Stimulated activated naive CD4-positive, alpha-beta T cell (primary cell): ENCODE measurements at places on chromosomes 5 and 9.

GRCh38 chr9:86279839-86280238, 2.5 kb downstream of the ISCA1 start:
- no peak for DNase-seq

- DNase-seq: no peak
Measured at GRCh38 chr9:107809871-107810460, 320.4 kb upstream of the KLF4 start.

GRCh38 chr9:136726631-136727191, 14.3 kb downstream of the DIPK1B start:
- peak; percentile 43 for DNase-seq

DNA sequence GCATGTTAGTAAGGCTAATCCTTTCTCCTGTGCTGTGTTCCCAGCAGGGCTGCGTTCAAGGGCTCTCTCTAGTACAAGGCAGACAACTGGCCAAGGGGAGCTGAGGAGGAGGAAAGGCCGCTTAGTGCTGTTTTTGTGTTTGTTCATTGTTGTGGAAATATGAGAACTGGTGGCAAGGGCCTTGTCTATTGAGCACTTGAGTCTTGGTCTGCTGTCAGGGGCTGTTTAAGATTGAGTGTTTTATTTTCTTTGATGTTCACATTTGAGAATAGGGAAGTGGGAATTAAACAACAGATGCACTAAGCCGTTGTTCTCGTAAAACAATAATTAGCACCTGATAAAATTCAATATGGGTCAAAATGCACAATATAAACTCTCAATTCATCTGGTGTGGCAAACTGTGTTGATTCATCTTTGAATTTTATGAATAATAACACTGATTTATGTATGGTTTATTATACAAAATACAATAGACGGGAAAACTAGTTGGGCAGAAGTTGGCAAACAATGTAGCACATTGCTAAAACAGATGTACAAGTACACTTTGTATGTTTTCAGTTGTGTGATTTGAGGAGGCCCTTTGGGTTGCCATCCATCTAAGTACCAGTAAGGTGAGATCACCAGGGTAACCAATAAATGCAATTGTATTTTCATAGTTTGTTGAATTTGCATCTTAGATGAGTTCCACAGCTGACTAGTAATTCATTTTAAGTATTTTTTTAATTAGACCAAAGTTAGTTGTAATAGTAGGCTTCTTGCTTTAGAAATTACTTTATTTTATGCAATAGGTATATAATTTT, 97.6 kb upstream of the GRHPR start:
- no peak for DNase-seq

GRCh38 chr5:89338935-89339334, 456.0 kb upstream of the MEF2C start:
- no peak for DNase-seq

DNA sequence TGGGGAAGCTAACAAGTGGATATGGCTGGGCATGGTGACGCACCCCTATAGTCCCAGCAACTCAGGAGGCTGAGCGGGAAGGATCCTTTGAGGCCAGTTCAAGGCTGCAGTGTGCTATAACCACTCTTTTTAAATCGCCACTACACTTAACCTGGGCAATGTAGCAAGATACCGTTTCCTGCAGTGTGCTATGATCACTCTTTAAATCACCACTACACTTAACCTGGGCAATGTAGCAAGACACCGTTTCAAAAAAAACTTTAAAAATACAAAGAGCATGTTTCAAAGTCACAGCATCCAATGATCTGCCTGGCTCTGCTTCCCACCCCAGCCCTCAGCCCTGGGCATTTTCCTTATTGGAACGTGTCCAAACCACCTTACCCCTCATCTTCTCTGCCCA, 14.5 kb downstream of the GRHPR start:
- no peak for DNase-seq

DNA sequence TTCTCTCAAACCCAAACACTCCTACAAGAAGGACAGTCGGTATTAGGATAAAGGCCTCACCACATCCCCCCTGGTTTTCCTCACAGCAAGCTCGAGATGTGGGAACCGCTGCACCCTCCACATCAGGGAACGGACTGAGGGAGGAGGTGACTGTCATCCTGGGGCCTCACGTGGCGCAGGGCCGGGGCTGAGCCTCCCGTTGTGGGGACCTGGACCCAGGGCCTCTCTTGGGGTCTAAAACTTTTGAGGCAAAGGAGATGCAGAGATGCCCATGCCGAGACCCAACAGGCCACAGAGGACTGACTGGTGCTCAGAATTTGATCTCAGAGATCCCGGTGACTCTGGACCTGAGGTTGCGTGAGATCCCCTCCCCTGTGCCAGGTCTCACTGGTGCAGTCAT, 72.7 kb downstream of the MRPL36 start:
- DNase-seq: no peak

- no peak for DNase-seq
Measured at GRCh38 chr5:170635706-170636105, 131.9 kb downstream of the KCNIP1 start.

DNA sequence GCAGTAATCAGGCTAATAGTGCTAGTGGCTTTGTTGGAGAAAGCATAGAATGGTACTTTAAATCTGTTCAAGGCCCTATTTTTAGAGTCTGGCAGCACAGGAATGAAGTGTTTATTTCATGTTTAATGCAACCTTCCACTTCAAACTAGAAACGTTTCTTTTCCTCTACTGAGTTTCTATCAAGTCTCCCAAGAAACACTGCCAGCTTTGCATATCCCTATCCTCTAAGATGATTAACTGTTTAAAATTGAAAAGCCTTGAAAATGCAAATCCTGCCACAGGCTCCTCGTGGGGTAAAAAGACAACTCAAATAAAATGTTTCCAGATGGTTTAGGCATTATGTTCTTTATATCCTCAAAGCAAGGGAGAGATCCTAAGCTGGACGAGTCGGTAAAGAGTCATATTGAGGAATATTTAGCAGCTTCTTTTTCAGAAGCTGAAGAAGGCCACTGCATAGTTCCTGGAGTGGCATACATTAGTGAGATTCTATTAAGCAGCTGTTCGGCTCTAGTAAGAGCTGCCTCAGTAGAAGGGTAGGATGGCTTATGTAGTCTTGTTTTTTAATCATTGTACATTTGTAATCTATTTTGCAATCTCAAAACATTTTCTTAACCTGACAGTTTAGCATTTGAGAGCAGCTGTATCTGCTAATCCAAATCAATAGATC, 251.2 kb downstream of the CHSY3 start:
- no peak for DNase-seq

- DNase-seq: no peak
Measured at GRCh38 chr5:176774216-176775171, 35.9 kb upstream of the UNC5A start.

GRCh38 chr9:126294331-126295081, 32.1 kb upstream of the MVB12B start:
- no peak for DNase-seq

GRCh38 chr9:120507936-120508510, 71.9 kb downstream of the CDK5RAP2 start:
- DNase-seq: no peak
